Stimulated activated CD4-positive, alpha-beta T cell treated with anti-CD3 and anti-CD28 coated beads, TNF-alpha, amount 100 ng/mL, for 1 hour (primary cell): ENCODE measurements at places on chromosomes 13 and 19.

DNA sequence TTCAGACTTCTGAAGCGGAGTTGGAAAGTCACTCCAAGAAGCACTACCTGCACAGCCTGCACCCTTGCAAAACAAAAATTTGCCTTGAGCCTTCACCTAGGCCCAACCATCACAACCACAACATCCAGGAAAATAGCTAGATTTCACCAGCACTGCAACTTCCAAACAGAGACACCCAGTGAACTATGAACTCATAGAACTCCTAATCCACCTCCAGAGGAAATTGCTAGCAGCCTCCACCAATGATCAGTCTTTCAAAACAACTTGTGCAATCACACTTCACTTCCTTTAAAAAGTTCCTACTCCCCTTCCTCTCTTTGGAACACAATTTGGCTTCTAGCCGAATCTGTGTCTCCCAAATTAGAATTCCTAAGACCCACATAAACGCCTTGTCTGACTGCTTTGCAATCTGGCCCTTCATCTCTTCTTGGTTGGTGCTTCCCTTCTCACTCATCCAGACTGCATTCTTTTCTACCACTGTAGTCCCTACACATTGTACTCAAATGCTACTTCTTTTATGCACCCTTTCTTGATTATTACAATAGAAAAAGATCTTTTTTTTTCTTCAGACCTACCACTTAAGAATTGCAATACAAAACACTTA lies 489.2 kb upstream of the ARGLU1 start:
- no peak for DNase-seq

GRCh38 chr19:44822177-44822576 lies 13.3 kb downstream of the BCAM start:
- no peak for DNase-seq

DNA sequence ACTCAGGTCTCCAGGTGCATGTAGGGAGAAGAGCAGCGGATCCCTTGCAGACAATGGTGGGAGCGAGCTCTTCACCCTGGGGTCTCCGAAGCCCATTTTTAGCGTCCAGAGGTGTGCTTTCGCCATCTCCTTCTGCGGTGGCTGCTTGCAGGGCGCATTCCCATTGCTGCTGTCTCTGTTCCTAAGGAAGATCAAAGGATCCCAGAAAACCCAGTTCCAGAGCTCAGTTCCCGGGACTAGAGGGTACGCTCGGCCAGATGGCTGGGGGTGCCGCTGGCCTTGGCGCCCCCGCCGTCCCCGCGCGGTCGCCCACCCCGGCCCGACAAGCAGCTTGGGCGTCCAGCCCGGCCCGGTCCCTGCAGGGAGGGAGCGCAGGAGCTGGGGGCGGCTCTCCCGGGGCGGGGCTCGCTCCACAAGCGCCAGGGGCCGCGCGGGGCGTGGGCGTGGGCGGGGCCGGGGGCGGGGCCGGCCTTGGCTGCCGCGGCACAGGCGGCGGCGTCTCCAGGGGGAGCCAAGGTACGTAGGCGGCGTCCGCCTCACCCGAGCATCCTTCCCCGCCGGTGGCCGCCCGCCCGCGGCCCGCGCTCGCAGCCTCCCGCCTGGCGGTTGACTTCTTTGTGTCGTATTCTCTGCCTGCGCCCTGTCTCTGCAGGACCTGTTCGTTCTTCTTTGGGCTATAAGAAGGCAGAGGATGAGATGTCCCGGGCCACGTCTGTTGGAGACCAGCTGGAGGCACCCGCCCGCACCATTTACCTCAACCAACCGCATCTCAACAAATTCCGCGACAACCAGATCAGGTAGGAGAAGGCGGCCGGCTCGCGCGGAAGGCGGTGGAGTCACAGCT lies 96.8 kb downstream of the ATP8A2 start:
- DNase-seq, result no peak

- DNase-seq, result no peak
Observed at GRCh38 chr13:60009300-60010253, 154.2 kb downstream of the DIAPH3 start.

DNA sequence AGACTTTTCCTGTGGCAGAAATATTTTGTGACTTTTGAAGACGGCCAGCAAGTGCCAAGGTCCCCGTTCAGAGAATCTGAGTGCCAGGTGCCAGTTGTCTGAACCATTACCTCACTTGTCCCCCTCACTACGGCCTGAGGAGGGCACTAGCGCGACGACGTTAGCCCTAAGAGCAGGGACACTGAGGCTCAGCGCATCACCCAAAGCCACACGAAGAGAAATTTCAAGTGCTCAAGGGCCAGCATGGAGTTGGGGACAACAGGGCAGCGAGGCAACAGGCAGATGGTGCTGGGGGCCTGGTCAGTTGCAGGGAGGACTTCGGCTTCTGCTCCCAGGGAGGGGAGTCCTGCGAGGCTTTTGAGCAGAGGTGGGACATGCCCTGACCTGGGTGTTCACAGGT lies 9.5 kb upstream of the TYK2 start:
- DNase-seq, result no peak

GRCh38 chr13:102212729-102213128 lies 189.1 kb downstream of the FGF14 start:
- no peak for DNase-seq

- peak; percentile 70 for DNase-seq
Observed at GRCh38 chr19:1279782-1280341, 4.5 kb downstream of the FAM174C start.

GRCh38 chr13:79533781-79534400 lies 52.9 kb downstream of the NDFIP2 start:
- DNase-seq, result no peak

GRCh38 chr13:112457485-112457884 lies 81.3 kb downstream of the SPACA7 start:
- DNase-seq, result no peak

GRCh38 chr19:7887408-7888144 lies 734 bp upstream of the LRRC8E start:
- no peak for DNase-seq

GRCh38 chr13:97188207-97188606 lies 33.9 kb upstream of the MBNL2 start:
- DNase-seq, result no peak

DNA sequence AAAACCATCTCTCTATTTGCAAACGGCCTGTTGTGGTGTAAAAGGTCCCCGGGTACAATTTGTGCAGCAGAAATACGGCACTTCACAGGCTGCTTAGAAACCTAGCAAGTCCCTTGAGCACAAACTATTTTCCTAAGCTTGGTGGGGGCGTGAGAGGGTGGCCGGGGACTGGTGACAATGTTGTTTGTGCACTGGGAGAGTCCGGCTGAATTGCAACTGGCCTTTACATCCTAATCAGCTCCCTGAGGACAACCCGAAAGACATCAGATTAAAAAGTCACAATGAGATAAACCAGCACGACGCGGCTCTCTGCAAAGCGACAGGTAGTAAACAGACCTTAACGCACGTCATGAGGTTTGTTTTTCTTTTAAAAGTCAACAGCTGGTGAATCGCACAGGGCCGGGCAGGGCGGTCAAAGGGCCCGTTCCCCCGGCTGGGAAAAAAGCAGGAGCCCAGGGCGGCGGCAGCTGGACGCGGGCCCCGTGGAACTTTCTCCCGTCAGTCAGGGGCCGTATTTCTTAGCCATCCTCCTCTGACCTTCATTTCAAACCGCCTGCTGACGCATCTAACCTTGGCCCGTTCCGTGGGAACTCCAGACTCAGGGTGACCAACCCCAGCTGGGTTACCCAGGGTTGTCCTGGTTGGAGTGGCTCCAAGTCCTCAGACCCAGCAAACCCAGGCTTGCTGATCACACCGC lies 112.3 kb downstream of the GADD45B start:
- DNase-seq, result no peak
